H1 (cell line): ENCODE measurements at places on chromosomes 7 and 10. TPM values are rescaled to one million over a fixed set of nuclear protein-coding genes. Genes with fewer than 3 reads are reported as not detected.

Gene FAM25G
- not detected in 2 replicates for total RNA-seq

Gene PAPSS2
- 20.2 and 23.8 TPM in 2 replicates for total RNA-seq

Gene SFXN2
- total RNA-seq, result 20.5 TPM in 2 replicates

DNA sequence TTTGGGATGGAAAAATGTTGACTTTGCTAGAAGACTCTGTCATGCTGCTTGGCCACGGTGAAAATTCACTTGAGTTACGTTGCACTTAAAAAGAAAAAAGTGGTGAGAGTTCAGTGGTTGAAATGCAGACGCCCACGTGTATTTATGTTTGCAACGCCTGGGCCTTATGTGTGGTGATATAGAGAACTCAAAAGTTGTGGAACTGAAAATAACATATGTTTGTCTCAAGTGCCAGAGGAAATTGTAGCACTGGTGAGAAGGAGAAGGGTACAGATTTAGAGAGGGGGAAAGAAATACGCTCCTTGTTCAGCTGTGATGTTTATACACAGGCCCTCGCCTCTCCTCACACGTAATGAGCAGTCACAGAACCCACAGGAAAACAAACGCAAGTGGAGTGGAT lies 73.6 kb downstream of the EMX2 start:
- DNase-seq, result no peak

- no peak for DNase-seq
These were observed 378.5 kb upstream of the SEMA3C start for GRCh38 chr7:81297317-81297716.

- no peak for DNase-seq
These were observed 37.4 kb downstream of the CCDC6 start for GRCh38 chr10:59868696-59869593.

DNA sequence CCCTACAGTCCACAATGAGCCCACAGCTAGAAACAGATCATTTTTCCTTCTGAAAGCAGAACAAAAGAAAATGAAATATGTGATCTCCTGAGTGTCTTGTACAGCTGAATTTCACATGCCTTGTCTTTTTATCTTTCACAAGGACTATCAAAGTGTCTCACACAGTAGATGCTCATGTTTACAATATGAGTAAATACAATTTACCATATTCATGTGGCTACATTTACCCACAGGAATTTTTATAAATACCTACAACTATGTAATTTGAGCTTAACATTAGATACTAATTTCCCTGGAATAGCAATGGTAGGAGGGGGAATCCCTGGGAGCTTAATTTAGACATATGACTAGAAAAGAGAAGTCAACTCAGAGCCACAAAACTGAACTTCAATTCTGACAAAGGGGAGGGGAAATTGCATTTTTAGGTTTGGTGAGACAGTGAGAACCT lies 186.2 kb downstream of the MACC1 start:
- DNase-seq, result no peak

DNA sequence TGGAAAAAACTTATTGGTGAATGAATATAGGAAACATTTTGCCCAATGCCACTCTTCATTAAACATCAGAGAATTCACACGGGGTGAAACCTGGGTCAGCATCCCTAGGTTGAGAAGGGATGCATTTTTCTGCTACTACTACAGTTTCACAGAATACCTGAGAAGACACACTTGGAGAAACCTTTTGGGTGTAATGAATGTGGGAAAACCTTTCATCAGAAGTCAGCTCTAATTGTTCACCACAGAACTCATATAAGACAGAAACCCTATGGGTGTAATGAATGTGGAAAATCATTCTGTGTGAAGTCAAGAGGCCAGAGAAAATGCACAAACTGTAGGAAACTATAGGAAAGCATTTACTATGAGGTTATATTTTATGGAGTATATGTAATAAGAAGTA lies 24.9 kb downstream of the ZNF37A start:
- DNase-seq, result no peak

DNA sequence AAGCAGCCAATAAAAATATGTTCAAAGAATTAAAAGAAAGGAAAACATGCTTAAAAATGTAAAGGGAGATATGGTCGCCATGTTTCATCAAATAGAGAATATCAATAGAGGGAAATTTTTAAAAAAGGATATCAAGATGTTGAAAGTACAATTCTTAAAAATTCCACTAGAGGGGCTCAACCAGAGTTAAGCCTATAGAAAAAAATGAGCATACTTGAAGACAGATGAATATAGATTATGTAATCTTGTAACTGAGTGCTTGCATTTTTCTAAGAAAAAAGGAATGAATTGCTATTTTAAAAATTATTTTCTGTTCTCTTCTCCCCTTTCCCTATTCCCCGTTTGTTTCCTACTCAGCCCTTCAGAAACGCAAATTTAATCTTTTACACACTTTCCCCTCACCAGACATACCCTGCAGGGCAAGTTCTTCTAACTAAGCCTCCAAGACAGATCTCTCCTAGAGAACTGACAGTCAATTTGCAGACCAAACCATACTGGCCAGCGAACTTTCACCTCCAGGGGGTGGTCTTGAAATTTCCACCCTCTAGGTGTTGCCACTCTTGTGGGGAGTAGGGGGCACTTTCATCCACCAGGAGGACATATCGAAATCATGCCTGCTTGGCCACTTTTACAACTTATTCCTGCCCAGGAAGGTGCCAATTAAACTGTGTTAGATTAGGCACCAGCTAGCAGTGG lies 67.7 kb downstream of the NSUN6 start:
- DNase-seq, result no peak

DNA sequence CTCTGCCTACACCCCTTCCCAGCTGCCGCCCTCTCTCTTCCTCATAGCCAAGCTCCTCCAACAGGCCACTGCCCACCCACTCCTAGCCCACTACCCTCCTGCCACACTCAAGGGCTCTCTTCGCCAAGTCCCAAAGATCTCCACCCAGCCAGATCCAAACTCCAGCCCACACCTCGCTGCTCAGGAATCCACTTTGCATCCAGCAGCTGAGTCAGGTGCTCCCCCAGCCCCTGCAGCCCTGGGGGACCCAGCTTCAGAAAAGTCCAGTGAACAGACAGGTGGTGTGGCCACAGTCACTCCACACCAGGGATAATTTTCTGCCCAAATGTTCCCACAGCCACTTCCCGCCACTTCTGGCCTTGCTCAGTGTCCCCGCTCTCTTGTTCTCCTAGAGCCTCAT lies 10.9 kb downstream of the OGDHL start:
- DNase-seq, result no peak

GRCh38 chr10:132990684-132991545 lies 48.5 kb upstream of the CFAP46 start:
- DNase-seq, result no peak
